A172 (cell line): ENCODE measurements at places on chromosomes 12 and 14. TPM values are rescaled to one million over a fixed set of nuclear protein-coding genes. Genes with fewer than 3 reads are reported as not detected.

SLC6A12 gene
- 0.10 TPM in 1 of 2 replicates, not detected in the other for total RNA-seq

RNF212B gene
- total RNA-seq = not detected in 2 replicates

SMCO2 gene
- not detected in 2 replicates for total RNA-seq

KNTC1 gene
- total RNA-seq = 43.3 and 49.0 TPM in 2 replicates

NGB gene
- not detected in 2 replicates for total RNA-seq

TAS2R20 gene
- 0.46 and 0.79 TPM in 2 replicates for total RNA-seq

ADAMTS20 gene
- 0.22 TPM in 1 of 2 replicates, not detected in the other for total RNA-seq

AQP2 gene
- total RNA-seq = not detected in 2 replicates

MYF5 gene
- total RNA-seq = not detected in 2 replicates

RBP5 gene
- total RNA-seq = 0.31 TPM in 1 of 2 replicates, not detected in the other

LRRC43 gene
- not detected in 2 replicates for total RNA-seq

AICDA gene
- not detected in 2 replicates for total RNA-seq

FBLN5 gene
- total RNA-seq = 2.6 and 8.6 TPM in 2 replicates

NOC4L gene
- total RNA-seq = 15.2 and 23.2 TPM in 2 replicates

SETD1B gene
- 1.9 and 2.4 TPM in 2 replicates for total RNA-seq

BLTP3B gene
- total RNA-seq = 34.9 and 41.2 TPM in 2 replicates

FGFR1OP2 gene
- 24.9 and 48.4 TPM in 2 replicates for total RNA-seq

JAG2 gene
- total RNA-seq = 6.5 and 9.8 TPM in 2 replicates

STAC3 gene
- total RNA-seq = 0.59 and 0.89 TPM in 2 replicates

WNT1 gene
- not detected in 2 replicates for total RNA-seq

FOS gene
- total RNA-seq = 0.89 and 2.2 TPM in 2 replicates

FITM1 gene
- not detected in 2 replicates for total RNA-seq

CMA1 gene
- total RNA-seq = not detected in 2 replicates

TAS2R8 gene
- not detected in 2 replicates for total RNA-seq

ANG gene
- 0.07 and 0.17 TPM in 2 replicates for total RNA-seq

ARHGDIB gene
- 2.7 and 11.1 TPM in 2 replicates for total RNA-seq

FANCM gene
- 4.3 and 8.4 TPM in 2 replicates for total RNA-seq

DIO2 gene
- total RNA-seq = 22.4 and 40.5 TPM in 2 replicates

TGM1 gene
- 0.64 and 3.3 TPM in 2 replicates for total RNA-seq

SPRING1 gene
- total RNA-seq = 38.7 and 47.4 TPM in 2 replicates

PPM1A gene
- 12.7 and 19.0 TPM in 2 replicates for total RNA-seq

KRT75 gene
- 0.07 TPM in 1 of 2 replicates, not detected in the other for total RNA-seq

NRDE2 gene
- 8.3 and 8.7 TPM in 2 replicates for total RNA-seq

CDH24 gene
- total RNA-seq = 2.8 and 4.0 TPM in 2 replicates

PRKAG1 gene
- total RNA-seq = 71.9 and 98.1 TPM in 2 replicates

DLK1 gene
- total RNA-seq = not detected in 2 replicates

B4GALNT1 gene
- total RNA-seq = 61.9 and 82.6 TPM in 2 replicates

KITLG gene
- 5.0 and 7.8 TPM in 2 replicates for total RNA-seq

LTBP2 gene
- total RNA-seq = 5.7 and 5.8 TPM in 2 replicates

CD163 gene
- 0.02 TPM in 1 of 2 replicates, not detected in the other for total RNA-seq

NRXN3 gene
- total RNA-seq = 0.59 and 0.74 TPM in 2 replicates

HRK gene
- total RNA-seq = 0.55 and 0.86 TPM in 2 replicates

C12orf75 gene
- total RNA-seq = 251 and 335 TPM in 2 replicates

ALG10 gene
- total RNA-seq = 8.4 and 10.9 TPM in 2 replicates

NANOG gene
- total RNA-seq = not detected in 2 replicates

LPCAT3 gene
- 9.2 and 14.7 TPM in 2 replicates for total RNA-seq

OASL gene
- 1.3 and 2.3 TPM in 2 replicates for total RNA-seq

SLC10A1 gene
- total RNA-seq = 0.03 TPM in 1 of 2 replicates, not detected in the other

ASIC1 gene
- total RNA-seq = 1.6 and 3.3 TPM in 2 replicates

ACOT6 gene
- not detected in 2 replicates for total RNA-seq

KRT71 gene
- total RNA-seq = not detected in 2 replicates

ACSM4 gene
- total RNA-seq = not detected in 2 replicates

AJUBA gene
- total RNA-seq = 47.5 and 65.5 TPM in 2 replicates

BDKRB2 gene
- 0.89 and 0.93 TPM in 2 replicates for total RNA-seq

PHETA1 gene
- total RNA-seq = 9.4 and 16.6 TPM in 2 replicates

TBX5 gene
- total RNA-seq = not detected in 2 replicates

TEX52 gene
- total RNA-seq = not detected in 2 replicates
